ENCODE measurements at places on chromosomes 16 and 17.

DNA sequence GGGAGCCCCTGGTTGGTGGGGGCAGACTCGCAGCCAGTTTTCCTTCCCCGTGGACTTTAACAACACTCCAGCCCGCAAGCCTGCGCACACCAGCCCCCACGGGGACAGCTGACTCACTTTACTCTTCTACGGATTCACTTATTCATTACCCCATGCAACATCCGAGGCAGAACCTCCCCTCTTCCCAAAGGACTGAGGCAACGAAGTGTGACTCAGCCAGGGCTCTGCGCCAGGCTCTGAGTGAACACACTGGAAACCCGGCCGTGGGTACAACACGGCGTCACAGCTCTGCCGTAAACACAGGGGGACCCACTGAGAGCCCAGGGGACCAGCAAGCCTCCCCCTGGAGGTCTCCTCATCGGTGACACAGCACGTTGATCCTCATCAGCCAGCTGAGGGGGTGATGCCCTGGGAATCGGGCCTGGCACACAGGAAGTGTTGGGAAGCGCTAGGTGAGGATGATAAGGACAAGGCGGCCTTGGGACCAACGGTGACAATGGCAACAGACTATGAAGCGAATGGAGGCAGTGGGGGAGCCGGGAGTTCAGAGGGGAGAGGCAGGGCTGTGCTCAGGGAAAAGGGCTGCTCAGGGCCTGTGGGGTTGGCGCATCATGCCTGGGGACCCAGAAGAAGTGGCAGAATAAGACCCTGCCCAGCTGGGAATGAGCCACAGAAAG, 14.6 kb downstream of the COTL1 start:
- ATAC-seq: peak; percentile 91

GRCh38 chr17:8155231-8155995, 3.2 kb upstream of the PER1 start:
- ATAC-seq: no peak

DNA sequence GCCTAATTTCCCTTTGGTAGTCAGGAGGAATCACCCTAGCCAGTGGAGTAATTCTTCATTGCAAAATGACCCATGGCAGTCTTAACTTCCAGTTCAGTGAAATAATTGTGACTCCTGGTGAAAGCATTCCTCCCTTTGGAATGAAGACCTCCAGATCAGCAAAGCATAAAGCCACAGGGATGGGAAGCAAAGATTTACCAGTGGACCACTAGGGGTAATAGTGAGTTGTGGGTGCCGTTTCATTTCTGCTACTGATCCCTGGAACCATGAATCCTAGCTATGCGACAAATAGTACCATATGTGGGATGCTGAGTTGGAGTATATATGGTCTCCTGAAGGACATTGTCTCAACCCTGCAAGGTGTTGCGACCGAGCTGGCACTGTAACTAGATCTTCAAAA, 13.7 kb downstream of the DYNLL2 start:
- no peak for ATAC-seq

- no peak for ATAC-seq
Measured at GRCh38 chr16:73610605-73611156, 562.8 kb upstream of the ZFHX3 start.

GRCh38 chr16:10938321-10938720, 3.9 kb downstream of the DEXI start:
- no peak for ATAC-seq

- ATAC-seq: no peak
Measured at GRCh38 chr17:49439673-49440571, 25.2 kb upstream of the PHB1 start.

DNA sequence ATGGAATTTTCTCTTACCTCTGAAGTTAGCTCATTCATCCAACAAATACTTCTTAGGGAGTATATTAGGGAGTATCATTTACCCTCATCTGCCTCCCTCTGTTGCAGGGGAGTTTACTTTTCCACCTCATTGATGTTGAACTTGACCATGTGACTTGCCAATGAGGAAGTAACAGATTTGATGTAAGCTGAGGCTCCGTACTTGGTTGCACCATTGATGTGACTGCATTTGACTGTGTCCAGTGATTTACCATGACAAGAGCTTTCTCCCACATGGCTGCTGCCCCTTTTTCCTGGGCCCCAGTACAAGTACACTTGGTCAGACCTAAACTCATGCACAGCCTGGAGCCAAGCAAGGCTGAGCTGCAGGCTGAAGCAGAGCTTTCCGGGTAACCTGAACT, 81.6 kb upstream of the HS3ST2 start:
- ATAC-seq: peak; percentile 73

GRCh38 chr17:79391376-79392233, 219.2 kb downstream of the RBFOX3 start:
- peak; percentile 78 for ATAC-seq

DNA sequence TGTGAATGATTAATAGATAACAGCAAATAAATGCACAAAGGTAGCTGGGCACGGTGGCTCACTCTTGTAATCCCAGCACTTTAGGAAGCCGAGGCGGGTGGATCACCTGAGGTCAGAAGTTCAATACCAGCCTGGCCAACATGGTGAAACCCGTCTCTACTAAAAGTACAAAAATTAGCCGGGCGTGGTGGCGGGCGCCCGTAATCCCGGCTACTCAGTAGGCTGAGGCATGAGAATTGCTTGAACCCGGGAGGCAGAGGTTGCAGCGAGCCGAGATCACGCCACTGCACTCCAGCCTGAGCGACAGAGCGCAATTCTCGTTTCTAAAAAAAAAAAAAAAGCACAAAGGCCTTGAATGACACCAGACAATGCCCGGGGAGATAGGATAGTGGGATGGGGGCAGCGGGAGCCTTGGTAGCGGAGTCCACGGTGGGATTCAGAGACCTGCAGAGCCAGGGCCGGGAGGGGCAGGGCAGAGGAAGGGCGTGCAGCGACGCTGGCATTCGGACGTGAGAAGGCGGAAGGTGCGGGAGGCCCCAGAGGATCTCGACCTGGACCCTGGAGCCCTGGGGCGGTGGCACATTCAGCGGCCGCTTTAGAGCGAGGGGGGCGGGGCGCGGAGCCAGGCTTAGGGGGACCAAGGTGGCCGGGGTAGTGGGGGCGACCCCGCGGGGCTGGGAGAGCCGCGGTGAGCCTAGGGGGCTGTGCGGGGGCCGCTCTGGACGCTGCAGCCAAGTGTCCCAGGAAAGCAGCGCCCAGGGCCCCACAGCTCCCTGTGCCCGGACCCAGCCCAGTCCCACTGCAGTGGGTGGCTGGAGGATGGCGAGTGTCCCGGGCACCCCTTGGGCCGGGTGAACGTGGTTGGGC, 999 bp upstream of the FLYWCH2 start:
- ATAC-seq: peak; percentile 11

DNA sequence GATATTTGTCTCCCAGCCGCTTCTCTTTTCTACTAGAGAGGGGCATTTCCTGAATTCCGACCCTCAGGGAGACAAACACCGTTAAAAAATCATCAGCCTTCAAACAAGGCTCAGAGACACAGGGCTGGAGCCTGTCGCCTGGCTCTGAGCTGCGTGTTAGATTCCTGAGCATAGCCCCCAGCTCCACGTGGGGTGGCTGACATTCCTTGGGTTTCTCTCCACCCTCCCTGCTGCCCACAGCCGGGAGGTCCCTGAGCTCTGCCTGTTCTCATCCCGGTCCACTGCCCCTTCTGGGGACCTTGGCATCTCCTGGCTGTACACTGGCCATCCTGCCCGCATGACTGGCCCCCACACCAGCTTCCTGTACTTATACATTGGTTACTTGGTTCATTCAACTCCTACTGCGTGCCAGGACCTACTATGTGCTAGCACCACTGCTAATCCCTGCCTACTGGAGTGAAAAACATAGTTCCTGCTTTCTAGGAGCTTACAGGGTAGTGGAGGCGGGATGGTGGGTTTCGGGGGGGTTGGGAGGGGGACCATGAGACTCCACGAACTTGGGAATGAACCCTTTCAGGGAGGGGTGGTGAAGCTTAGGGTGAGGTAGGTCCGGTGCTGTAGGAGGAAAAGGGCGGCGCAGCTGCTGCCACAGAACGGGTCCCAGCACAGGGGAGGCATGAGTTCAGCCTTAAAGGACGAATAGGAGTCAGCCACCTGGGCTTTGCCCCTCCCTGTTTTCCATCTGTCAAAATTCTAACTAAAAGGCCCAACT, 52.1 kb upstream of the TMEM132E start:
- peak; percentile 50 for ATAC-seq

DNA sequence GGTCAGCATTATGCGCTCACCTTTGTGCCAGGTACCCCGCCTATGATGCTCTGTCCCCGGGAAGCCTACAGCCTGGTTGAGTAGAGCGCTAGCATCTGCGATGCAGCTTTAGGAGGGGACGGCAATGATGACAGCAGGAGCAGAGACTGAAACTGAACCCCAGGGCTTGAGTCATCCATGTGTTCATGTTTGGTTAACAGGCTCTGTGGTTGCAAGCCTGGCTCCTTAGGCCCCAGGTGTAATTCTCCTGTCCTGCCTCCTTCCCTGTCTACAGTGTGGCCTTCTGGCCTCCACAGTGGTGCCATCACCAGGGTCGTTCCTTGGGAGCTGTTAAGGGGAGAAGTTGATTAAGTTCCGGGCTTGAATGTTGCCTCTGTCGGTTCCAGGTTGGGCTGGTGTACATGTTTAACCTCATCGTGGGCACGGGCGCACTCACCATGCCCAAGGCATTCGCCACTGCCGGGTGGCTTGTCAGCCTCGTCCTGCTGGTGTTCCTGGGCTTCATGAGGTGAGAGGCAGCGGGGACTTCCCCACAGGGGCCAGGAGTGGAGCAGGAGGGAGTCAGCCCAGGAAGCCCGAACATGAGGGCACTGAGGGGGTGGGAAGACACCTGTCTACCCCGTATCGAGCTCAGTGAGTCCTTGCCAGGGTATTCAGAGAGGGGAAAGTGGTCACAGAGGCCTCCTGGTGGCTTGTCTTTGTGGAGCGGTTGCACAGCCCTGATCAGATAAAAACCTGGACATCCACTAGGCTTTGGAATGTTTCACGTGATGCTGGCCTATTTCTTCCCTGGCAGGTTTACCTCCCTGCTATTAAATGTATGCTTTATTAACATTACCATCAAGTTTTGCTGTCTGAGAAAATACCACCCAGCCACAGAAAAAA, 9.2 kb upstream of the NAT9 start:
- no peak for ATAC-seq

DNA sequence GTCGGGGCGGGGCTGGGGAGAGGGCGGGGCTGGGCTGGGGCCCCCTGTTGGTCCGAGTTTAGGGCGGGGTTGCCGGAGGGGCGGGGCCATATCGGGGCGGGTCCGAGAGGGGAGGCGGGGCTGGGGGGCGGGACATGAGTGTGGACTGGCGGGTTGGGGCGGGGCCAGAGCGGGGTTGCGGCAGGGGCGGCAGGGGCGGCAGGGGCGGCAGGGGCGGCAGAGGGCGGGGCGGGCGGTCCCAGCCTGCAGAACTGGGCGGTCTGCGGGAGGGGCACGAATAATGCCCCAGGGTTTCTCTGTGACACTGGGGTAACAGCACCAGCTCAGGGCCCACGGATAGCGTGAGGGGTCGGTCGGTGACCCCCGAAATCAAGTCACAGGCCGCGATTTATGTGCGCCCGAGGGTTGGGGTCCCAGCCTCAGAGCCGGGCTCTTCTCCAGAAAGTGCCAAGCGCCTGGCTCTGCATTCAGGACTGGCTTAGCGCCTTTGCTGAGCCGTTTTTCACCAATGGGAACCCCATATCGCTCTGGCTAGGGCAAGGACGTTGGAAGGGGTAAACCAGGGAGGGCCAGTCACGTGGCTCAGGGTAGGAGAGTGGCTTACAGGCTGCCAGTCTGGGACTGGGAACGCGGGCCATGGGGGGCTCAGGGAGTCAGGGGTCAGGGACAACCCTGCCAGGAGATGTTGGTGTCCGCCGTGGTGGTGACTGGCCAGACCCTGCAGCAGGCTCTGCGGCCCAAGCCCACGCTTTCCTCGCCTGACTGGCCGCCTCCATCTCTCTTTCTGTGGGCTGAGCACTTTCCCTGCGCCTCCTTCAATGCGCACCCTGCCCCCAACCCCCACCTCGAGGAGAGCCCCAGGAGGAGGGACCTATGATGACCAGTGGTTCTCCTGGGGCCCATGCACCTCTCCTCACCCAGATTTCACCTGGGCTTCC, 1.2 kb upstream of the METTL26 start:
- peak; percentile 2 for ATAC-seq

DNA sequence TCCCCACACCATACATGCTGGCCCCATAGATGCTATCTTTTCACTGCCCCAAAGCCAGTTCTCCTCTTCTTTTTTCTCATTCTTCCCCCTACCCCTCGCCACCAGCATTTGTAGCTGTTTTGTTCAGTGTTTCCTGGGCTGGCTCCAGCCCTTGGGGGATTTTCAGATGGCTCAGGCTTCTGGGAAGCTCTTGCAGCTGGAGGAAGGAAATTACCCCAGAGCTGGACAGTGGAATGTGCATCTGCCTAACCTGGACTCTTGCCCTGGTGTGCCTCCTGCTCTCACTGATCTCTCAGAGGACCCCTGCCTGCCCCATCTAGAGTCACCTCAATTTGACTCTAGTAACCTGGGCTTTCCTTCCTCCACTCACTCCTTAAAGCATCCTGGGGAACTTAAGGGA, 82.8 kb downstream of the MYH13 start:
- ATAC-seq: no peak

DNA sequence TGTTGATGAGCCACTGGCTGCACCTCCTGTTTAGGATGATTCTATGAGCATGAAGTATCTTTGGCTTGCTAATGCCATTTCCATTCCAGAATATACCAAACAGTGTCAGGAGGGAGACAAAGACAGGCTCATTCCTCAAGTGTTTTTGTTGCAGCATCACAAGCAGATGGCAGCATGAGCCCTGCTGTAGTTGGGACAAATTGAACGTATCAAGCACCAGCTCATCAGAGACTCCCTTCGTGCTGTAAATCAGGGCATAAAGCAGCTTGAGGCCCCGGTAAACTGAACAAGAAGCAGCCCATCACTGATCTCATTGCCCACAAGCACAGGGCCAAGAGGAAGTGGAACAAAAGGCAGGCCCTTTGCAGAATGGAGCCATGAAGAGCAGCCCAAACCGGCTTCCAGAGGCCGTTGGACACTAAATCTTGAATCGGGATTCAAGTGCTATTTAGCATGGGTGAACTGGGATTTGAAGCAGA, 45.9 kb upstream of the HS3ST3A1 start:
- peak; percentile 36 for ATAC-seq

DNA sequence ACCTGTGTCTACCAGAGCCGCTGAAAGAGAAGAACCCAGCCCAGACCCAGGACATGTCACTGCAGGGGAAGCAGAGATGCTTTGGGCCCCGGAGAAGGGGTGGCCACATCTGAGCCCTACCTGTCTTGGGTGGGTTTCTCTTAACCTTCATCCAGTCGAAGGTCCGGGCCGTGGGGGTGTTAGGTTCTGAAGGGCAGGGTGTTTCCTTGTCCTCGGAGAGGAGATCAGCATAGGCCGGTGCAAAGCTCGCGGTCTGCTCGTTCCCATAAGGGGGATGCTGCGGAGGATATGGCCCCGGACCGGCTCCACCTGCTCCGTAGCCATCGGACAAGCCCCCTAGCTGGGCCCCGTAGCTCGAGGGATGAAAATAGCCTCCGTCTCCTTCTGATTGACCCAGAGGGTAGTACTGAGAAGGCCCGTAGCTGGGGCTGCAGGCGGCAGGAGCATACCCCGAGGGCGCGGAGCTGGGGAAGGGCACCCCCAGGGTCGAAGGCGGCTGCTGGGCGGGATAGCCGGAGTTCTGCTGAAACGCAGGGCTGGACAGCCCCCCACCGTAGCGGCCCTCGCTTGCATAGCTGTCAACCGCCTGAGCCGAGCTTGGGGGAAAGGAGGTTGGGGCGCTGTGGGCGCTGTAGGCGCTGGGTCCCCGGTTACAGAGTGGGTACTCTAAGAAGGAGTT, 464 bp downstream of the HOXB1 start:
- ATAC-seq: peak; percentile 41
